ENCODE measurements at places on chromosomes 12 and 14. TPM values are rescaled to one million over a fixed set of nuclear protein-coding genes. Genes with fewer than 3 reads are reported as not detected.

DNA sequence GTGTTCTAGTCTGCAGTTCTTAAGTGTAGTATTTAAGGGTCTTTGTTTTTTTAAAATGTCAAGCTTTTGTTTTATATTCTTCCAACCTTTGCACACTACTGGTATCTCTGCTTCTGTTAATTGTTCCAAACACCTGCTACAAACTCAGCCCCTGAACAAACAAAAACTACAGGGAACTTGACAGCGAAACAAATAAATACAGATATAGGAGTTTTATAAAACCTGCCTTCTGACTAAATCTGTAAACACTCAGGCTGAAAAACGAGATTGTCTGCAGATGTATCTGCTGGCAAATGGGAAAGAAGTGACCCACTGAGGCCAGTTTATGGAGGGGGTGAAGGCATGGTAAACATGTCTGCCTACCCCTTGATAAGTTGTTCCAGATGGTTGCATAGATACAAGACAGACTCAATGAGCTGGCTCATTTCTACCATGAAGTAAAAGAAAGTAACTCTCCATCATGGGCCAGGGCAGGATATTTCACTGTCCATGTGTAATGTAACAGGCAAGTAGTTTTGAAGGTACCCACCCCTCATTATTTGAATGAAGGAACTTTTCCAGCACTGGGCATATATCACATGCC, 75.6 kb downstream of the LMO3 start:
- DNase-seq, result no peak

PPP2R5E gene
- polyA plus RNA-seq, result 22.6 TPM

DNA sequence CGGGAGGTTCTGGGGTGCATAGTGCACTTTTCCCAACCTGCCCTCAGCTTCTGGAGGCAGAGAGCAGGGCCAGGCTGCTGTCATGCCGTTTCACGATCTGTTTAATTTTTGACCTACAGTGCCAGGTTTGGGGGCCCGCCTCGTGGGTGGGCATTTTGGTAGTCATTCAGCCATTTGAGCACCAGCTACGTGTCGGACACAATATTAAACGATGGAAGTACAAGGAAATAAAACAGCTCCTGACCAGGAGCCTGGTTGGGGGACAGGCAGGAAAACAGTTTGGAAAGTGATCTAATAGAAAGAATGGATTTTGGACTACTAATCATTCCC, 708 bp downstream of the FNTB start:
- no peak for DNase-seq

DNA sequence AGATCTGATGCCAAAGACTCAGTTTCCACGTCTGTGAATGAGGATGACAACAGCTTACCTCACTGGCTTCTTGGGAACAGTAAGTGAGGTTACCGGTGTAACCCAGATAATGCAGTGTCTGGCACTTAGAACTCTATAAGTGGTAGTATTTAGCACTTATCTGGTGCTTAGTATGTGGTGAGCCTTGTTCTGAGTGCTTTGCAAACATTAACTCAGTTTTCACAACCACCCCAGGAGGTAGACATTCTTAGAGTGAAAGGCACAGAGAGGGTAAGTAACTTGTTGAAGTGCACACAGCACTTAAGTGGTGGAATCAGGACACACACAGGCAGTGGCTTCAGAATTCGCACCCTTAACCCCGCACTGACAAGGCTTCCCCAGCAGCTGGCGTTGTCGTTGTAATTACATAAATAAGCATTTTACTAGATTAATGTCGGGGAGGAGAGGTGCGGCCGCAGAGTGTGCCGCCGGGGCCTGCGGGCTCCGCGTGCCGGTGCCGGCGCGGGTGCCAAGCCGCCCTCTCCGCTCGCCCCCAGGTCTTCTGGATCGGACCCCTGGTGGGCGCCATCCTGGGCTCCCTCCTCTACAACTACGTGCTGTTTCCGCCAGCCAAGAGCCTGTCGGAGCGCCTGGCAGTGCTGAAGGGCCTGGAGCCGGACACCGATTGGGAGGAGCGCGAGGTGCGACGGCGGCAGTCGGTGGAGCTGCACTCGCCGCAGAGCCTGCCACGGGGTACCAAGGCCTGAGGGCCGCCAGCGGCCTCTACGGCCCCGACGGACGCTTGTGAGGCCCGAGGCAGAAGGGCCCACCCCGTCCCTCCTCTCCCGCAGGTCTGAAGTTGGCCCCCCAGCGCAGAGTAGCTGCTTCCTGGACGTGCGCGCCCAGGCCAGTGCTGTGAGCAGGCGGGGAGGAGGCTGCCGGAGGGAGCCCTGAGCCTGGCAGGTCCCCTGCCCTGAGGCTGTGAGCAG, 4.6 kb downstream of the AQP2 start:
- DNase-seq, result no peak

GRCh38 chr14:96079066-96079465, 39.9 kb downstream of the C14orf132 start:
- DNase-seq, result no peak

DNA sequence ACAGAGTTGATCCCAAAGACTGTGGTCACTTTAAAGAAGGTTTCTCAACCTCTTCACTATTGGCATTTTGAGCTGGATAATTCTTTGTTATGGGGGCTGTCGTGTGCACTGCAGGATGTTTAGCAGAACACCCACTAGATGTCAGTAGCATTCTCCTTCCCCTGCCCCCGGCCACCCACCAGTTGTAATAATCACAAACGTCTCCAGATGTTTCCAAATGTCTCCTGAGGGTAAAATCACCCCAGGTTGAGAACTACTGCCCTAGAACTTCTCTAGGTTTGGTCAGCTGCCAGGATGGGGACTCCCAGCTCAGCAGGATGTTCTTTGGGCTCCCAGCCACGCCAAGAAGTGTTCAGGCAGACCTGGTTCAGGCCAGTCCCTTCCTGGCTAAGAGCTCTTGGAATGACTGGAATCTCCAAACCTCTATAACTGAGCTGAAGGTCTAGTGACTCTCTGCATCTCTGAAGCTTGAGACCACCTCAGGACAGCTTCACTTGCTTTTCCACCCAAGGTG, 12.5 kb upstream of the AJUBA start:
- DNase-seq, result peak; percentile 40

- DNase-seq, result no peak
Observed at GRCh38 chr12:89836026-89836425, 127.4 kb upstream of the ATP2B1 start.

GRCh38 chr14:58415636-58416547, 11.4 kb downstream of the TIMM9 start:
- no peak for DNase-seq

GRCh38 chr12:56413392-56413791, 35.8 kb downstream of the TIMELESS start:
- no peak for DNase-seq

GRCh38 chr12:131176926-131177325, 223.2 kb downstream of the ADGRD1 start:
- DNase-seq, result no peak

GRCh38 chr12:96329545-96329944, 70.7 kb downstream of the CDK17 start:
- no peak for DNase-seq

All from A549 (cell line).